CD14-positive monocyte (primary cell): ENCODE measurements at places on chromosomes 2 and 18.

DNA sequence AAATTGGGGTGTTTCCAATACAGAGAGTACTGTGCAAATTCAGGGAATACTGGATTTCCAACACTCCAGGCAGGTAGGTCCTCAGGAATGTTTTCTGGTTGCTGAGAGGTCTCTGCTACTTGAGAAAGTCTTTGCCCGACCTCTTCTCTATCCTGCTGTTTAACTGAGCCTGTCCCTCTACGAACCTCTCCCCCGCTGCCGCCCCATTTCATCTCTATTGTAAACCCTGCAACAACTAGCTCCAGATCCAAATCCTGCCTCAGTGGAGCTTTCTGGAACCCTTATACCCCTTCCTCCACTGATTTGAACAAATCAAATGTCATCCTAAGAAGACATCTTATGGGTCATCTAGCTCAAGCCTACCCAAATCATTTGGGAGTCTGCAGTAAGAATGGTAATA, 1.3 kb downstream of the EIF4E2 start:
- DNase-seq: no peak

- DNase-seq: no peak
Measured at GRCh38 chr18:78363556-78364387, 615.8 kb upstream of the SALL3 start.

- no peak for DNase-seq
Measured at GRCh38 chr18:28063271-28063761, 113.6 kb downstream of the CDH2 start.

DNA sequence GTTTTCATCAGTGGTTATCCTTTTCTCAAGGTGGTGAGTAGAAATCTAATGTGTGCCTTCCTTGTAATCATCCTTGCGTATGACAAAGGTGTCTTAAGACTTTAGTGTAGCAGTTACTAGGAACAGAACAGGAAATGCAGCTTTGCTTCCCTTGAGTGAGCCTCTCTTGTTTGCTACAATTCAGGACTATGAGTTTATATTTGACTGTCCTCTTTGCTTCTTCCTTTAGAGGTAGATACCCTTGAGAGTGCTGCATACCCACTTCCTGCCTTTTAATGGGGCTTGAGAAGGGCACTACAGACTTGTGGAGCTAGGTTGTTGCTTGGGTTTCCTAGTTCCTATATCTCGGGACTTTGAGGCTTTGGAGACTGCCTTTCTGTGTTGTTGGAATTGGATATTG, 3.8 kb downstream of the KCNJ13 start:
- DNase-seq: no peak

GRCh38 chr18:47978141-47978540, 47.7 kb upstream of the SMAD2 start:
- no peak for DNase-seq

GRCh38 chr18:12474146-12474545, 66.4 kb downstream of the PRELID3A start:
- no peak for DNase-seq

DNA sequence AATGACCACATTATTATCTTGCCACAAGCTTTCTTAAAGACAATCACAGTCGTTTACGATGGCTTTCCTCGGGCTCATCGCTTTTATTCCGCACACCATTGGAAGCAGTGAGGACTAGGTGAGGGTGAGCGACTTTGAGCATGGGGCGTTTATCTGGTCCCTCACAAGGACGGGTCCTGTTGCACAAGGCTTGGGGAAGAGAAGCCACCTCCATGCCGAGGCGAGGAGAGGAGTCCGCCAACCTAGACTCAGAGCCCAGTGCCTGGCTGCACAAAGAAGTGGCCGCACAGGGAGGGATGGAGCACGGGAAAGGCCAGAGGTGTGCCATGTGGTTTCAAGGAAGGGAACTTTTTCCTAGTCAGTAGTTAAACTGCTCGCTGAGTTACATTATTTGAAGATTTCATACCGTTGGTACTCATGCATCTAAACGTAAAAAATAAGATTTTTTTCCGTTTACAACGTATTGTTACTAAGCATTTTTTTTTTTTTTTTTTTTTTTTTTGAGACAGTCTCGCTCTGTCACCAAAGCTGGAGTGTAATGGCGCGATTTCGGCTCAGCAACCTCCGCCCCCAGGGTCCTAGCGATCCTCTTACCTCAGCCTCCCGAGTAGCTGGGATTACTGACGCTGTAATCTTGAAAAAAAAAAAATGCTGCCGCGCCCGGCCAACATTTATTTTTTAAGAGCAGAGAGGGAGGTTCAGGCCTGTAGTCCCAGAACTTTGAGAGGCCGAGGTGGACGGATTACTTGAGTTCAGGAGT, 849 bp upstream of the CYP27C1 start:
- DNase-seq: no peak

- DNase-seq: no peak
Measured at GRCh38 chr2:230916218-230916617, 8.8 kb downstream of the GPR55 start.

- DNase-seq: no peak
Measured at GRCh38 chr2:45930396-45930792, 278.9 kb downstream of the PRKCE start.

DNA sequence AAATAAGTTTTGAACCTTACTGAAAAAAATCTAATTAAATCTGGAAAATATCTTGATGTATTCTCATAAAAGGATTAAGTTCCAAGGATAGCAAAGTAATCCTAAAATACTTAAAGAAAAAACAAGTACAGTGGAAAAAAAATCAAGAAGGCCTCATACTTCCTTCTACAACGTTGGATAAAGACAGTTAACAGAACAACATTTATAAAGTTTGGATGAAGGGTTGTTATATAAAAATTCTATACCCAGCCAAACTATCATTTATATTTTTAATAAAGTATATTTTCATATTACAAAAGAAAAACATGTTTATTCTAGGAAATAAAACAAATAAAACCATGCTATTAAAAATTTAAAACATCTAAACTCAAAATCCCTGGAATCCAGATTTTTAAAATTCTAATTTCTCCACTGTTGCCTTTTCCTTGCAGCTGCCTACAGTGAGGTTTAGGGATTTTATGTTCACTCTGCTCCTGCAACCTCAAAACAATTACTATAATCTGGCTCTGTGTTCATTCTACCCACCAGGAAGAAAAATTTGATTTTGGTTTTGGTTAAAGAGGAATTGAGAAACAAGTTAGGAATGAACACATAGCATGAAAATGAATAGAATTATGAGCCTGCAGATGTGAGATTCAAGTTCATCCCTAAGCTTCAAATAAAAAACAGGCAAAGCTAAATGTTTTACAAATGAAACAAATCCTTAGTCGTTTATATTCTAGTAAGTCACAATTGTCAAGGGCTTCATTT, 142.8 kb downstream of the LPIN1 start:
- no peak for DNase-seq

- no peak for DNase-seq
Measured at GRCh38 chr18:56085551-56085950, 497.6 kb upstream of the TCF4 start.

DNA sequence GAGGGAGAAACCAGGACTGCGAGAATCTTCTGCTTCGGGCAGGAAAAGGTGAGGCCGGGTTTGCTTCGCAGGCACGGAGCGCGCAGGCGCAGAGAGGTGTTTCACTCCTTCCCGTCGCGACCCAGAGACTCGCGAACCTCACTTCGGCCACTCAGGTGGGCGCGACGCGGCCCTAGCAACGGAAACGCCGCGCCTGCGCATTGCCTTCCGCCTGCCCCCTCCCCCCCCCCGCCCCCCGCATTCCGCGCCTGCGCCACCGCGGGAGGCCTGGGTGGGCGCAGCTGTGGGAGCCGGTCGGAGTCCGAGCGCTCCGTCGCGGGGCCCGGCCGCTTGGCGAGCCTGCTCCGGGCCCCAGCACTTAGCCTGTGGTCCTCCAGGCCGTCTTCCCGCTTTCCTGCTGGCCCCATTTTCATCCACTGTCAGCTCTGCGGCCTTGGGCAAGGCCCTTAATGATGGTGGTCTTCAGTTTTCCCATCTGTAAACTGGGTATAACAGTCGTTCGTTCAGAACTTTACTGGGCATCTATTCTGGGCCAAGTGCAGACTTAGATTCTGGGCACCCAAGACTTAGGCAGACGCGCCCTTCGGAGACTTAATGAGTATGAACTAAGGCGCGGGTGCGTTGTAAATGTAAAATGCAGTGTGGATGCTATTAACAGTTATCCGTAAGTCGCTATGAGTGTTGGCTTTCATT, 62.1 kb upstream of the ACKR3 start:
- no peak for DNase-seq

- no peak for DNase-seq
Measured at GRCh38 chr18:57789090-57789489, 14.0 kb downstream of the ATP8B1 start.

DNA sequence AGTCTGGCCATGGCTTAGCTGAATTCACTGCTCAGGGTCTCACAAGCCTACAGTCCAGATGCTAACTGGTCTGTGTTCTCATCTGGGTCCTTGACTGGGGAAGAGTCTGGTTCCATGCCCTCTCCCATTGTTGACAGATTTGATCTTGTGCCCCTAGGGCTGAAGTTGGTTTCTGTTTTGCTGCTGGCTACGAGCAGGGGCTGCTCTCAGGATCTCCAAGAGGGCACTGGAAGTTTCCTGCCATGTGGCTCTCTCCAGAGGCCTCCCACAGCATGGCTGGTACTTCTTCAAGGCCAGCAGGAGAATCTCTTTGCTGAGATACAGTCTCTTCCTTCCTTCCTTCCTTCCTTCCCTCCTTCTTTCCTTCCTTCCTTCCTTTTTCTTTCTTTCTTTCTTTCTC, 78.1 kb downstream of the SPP2 start:
- no peak for DNase-seq

DNA sequence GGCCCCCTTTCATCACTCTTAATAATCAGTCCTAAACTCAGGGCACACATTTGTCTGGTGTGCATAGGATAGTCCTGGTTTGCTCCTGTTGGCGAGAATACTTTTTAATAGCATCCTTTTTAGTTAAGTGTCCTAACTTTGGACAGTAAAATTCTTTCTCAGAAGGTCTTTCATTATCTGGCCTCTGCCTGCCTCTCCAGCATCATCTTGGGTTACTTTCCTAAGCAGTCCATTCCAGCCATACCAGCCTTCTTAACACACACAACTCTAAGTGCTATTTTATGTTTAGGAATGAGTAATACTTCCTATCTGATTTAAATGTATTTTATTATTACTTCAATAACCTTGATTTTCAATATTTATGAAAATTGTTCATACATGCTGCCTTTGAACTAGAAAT, 151.0 kb downstream of the ACOXL start:
- no peak for DNase-seq

- no peak for DNase-seq
Measured at GRCh38 chr2:69034122-69034521, 21.1 kb downstream of the ANTXR1 start.

DNA sequence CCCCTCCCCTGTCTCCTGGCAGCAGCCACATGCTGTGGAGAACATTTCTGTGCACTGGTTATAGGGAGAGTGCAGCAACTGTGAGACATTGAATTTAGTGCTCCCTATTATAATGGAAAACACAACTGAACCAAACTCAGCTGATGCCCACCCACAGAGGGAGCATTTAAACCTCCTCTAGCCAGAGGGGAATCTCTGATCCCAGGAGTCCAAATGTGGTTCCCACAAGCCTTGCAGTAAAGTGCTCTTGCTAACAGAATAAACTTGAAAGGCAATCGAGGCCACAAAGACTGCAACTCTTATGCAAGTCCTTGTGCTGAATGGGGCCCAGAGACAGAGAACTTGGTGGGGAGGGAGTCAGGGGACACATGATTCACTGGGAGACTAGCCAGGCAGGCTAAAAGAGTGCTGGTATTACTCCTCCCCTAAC, 638.8 kb upstream of the VRK2 start:
- no peak for DNase-seq

GRCh38 chr2:51553476-51553875, 521.5 kb upstream of the NRXN1 start:
- no peak for DNase-seq

DNA sequence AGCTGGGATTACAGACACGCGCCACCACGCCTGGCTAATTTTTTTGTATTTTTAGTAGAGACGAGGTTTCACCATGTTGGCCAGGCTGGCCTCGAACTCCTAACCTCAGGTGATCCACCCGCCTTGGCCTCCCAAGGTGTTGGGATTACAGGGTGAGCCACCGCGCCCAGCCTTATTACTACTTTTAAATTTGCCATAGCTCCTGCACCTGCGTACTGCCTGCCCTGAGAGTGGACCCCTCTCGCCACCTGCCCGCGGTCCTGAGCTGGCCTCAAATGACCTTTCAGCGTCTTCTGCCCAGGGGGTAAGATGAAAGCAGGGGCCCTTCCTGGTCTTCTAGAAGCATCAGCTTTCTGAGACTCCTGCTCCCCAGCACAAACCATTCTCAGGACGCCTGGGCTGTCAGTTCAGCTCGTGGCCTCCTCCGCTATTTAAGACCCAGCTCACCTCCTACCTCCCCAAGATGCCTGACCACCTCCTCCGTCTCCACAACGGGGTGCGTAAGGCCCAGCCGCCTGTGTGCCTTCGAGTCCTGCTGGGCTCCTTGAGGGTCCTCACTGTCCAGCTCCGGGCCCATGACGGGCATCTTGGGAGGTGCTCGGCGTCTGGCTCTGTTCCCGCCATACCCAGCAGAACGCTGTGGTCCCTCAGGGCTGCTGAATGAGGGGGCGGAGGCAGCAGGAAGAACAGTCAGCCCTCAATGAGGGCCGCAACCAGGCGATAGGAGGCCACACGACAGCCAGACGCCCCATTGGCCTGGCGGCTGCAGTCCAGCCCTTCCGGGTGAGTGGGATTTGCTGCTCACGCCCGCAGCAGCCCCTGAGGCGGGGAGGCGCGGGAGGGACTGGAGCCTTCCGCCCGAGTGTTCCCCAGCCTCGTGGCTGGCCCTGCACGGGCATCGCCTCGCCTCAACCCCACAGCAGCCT, 266.6 kb downstream of the TFCP2L1 start:
- no peak for DNase-seq

- DNase-seq: no peak
Measured at GRCh38 chr18:49630246-49630699, 68.4 kb downstream of the LIPG start.

- DNase-seq: no peak
Measured at GRCh38 chr2:224395620-224396390, 6.1 kb downstream of the FAM124B start.

- DNase-seq: no peak
Measured at GRCh38 chr2:143802871-143803650, 673.8 kb downstream of the ARHGAP15 start.

DNA sequence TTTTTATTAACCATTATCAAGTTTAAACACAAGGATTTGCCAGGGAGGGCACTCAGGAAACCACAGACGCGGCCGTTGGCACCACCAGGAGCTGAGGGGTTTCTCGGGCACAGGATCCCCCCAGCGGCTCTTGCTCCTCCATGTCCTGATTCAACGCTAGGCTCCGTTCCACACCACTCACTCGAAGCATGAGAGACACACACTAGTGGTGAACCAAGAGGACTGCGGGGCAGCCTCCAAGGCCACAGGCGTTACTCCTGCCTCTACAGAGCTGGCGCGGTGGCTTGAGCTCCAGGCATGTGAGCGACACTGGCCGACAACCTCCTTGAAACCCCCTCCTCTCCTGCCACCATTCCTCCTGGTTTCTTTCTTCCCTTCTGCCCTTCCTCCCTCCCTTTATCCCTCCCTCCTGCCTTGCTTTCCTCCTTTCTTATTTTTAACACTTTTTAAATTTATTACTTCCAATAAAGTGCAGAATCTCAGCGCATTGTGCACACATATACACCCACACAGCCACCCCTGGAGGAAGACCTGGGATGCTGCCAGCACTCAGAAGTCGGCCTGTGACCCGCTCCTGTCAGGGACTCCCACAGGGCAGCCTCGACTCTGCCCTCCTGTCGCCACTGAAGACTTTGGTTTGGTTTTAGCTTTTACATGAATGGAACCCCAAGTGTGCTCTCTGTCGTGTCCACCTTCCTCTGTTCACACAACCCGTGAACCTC, 21.7 kb downstream of the COX7A2L start:
- DNase-seq: no peak

GRCh38 chr2:57802243-57802642, 244.4 kb upstream of the VRK2 start:
- DNase-seq: no peak

- DNase-seq: no peak
Measured at GRCh38 chr18:36547544-36547943, 250.0 kb downstream of the FHOD3 start.
